HS-5 (cell line): ENCODE measurements at places on chromosomes 5 and 9.

DNA sequence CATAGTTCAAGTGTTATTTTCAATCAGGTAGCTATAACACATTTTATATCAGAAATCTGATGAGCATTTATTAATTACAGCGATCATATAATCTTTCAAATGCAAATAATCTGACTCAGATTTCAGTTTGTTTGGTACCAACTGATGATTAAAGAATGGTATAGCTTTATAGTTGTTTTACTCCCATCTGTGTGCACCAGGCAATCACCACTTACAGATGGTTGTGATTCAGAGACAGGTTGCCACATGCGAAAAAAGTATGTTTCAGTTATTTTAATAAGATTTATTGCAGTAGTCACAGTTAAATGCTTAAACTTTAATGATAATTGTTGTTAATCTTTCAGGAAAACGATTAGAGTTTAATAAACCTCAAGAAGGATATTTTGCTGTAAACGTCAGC lies 155.1 kb upstream of the ARRDC3 start:
- no peak for DNase-seq

GRCh38 chr9:111036429-111036789 lies 1.9 kb downstream of the LPAR1 start:
- DNase-seq = no peak

- no peak for DNase-seq
Measured at GRCh38 chr5:79077680-79078365, 8.3 kb downstream of the BHMT2 start.

DNA sequence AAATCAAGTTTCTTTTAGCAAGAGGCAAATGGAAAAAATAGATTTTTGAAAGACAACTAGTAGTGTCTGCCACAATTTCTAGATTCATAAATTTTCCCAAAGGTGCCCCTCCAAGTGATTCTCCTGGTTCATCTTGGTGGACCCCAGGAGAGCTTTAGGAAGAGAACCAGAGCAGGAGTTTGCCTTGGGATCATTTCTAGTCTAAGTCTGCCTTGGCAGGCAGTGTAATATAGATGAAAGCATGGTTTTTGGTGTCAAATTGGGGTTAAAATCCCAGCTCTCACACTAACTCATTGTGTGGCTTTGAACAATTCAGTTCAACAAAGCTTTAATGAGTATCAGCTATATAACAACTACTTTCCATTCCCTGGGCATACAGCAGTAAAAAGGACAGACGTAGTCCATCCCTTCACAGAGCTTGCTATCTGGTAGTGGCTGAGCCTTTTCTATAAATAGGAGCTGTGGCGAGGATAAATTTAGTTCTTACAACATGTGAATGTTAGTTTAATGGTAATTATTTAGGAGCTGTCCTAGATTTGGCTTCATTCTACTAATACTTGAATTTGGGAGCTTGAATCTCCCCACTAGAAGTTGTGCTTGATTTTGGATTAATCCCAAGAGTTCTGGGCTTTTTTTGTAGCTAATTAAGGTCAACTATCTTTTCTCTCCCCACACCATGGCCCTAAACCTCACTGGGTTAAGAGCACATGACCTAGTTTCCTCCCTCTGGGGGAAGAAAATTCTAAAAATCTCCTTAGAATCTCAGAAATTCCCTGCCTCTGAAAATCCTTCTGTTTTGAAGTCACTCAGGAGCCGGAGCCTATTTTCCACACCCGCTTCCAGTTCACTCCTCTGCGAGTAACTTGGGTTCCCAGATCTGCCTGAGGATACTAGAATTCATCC lies 197.8 kb downstream of the PCSK1 start:
- DNase-seq = no peak
